Fibroblast of mammary gland (primary cell): ENCODE measurements at places on chromosomes 16 and 17.

DNA sequence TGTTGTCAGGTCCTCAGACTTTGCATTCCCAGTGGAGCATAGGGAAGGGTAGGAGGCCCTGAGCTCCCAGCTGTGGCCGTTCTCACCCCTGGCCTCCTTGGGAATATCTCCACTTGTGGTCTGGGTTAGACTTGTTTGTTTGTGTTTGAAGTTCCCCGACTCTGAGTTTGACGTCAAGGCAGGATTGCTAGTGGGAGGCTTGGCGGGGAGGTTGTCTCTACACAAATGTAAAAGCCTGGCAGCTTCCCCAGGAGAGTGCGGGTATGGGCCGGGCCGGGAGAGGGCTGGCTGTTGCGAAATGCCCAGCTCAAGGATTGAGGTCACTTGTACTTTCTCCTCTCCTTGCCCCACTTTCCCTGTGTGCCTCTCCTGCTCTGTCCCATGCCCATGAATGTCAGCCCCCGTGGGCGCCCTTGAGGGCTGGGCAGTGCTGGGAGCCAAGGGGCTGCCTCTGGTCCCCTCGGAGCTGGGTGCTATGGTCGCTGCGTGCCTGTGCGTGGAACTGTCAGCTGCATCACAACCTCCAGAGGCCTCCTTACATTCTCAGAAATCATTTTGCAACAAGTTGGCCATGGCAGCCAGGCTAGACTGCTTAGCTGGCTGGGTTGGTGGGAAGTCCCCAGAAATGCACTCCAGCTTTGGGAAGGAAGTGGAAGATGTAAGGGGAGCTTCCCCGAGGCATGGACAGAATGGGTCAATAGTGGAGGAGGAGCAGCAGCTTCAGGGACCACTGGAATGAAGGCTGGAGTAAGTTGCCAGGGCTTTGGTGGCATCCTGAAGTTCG is 84.3 kb downstream of the KSR1 start:
- DNase-seq, result peak; percentile 97

GRCh38 chr16:58027161-58027915 is 1.8 kb downstream of the MMP15 start:
- DNase-seq, result no peak

DNA sequence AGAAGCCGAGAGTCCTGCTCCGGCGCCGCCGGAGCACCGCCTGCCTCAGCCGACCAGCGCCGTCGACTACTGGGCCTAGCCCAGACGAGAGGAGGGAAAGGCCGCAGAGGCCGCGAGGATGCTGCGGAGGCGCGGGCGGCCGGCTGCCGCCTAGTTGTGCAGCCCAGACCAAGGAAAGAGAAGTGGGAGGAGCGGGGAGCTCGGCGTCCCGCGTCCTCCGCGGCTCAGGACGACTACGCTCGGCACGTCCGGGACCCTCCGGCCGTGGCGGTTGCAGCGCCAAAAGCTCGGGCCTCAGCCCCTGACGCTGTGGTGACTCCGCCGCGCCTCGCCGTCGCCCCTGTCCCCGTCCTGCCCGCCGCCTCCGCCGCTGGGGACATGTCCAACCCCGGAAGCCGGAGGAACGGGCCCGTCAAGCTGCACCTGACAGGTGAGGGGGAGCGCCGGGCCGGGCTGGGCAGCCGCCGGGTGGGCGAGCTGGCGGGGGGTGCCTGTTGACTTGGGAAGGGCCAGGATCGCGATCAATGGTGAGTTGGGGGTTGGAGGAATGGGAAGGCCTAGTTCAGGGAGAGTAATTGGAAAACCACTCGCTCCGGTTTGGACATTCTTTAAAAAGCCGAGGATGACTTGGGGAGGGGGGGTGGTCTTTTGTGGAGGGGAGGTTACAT is 37.7 kb downstream of the RNF135 start:
- peak; percentile 59 for DNase-seq

GRCh38 chr16:82241469-82242052 is 71.5 kb upstream of the MPHOSPH6 start:
- DNase-seq, result no peak

- no peak for DNase-seq
These were observed 799.0 kb downstream of the KCNJ2 start for GRCh38 chr17:70968302-70968701.
